ENCODE measurements at places on chromosomes 11 and 22.

- no peak for DNase-seq
These were observed 90.1 kb downstream of the ETS1 start for GRCh38 chr11:128497061-128497775.

DNA sequence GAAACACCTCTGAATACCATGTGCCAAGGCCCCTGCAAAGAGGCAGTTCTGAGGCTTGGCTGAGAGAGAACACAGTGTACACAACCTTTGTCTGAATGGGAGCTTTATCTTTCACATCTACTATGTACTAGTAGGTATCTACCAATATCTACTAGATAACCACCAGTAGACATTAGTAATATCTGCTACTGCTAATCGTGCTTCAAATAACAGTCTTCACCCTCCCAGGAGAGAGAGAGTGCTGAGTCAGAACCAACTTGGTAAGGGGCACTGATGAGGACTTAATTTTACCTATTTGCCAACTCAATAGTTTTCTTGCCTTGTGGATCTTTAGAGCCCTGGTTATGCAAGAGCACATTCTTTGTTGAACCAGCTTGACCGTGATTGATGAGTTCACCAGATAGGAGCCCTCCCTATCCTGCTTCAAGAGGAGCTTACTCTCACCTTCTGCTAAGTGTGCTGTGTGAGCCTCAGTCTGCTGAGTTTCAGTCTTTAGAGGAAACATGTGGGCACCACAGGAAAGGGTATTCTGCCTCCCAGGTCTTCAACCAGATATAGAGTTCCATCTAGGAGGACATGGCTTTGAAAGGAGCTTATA, 967.5 kb downstream of the NTM start:
- DNase-seq: no peak

DNA sequence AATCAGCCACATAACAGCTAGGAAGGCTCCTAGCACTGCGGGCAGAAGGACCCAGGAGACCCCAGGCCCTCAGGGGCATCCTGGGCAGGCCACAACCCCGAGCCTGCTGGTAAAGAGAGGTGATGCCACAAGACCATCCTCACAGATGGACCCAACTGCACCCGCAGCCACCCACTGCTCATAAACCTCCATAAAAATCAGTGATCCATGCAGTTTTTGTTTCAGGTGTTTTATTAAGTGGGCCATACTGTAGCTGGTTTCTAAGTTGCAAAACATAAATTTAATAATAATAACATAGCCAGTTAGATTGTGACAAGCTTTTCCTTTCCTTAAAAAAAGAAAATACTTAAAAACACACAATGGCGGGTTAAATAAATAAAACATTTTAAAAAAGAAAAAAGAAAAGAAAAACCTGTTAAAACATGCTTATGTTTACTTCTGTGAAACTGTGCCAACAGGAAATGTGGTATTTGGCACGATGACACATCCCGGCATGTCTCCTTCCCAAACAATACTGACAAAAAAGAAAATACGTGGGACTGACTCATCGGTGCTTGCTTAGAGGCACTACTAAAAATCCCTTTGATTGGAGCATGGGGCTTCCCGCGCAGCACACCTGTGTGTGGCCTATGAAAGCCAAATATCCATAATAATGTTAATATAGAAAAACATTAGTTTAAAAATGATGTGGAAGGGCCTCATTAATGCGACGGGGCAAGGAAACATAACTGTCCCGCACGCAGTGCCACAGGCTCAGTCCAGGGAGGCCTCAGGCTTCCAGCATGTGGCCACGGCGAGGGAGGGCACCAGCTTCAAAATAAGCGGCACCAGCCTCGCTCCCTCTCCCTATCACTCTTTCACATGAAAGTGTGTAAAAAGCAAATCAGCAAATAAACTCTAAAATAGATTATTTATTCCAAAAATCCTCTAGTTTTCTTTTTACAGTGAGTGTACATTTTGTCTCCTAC, 47.5 kb upstream of the SCUBE2 start:
- DNase-seq: no peak

DNA sequence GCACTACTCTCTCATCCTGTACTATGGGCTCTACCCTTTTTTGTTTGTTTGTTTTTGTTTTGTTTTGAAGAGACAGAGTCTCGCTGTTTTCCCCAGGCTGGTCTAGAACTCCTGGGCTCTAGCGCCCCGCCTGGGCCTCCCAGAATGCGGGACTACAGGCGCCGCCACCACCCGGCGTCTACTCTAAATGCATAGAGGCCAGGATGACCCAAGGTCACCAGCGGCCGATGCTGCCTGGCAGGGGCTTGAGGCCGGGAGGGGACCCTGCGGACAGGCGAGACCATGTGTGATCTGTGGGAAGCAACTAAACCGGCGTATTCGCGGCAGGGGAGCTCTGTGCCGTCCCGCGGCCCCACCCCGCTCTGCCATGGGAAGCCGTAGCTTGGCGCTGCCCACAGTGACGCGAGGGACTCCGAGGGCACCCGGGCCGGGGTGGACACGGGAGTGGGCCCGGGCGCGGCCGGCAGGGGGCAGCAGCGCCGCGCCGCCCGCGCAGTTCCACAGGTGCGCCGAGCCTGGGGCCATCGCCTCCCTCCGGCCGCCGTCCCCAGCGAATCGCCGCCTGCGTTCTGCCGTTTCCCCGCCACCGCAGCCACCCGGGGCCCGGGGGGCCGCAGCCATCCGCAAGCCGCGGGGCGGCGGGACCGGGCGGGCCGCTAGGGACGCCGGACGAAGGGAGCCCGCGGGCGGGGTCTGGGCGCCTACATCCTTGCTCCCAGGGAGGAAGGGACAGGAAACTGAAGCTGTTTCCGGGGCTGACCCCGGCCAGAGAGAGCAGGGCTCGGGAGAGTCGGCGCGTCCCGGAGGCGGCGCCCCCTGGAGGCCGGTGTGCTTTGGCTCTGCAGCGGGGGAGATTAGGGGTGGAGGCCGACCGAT, 12.3 kb upstream of the HDHD5 start:
- peak; percentile 50 for DNase-seq

DNA sequence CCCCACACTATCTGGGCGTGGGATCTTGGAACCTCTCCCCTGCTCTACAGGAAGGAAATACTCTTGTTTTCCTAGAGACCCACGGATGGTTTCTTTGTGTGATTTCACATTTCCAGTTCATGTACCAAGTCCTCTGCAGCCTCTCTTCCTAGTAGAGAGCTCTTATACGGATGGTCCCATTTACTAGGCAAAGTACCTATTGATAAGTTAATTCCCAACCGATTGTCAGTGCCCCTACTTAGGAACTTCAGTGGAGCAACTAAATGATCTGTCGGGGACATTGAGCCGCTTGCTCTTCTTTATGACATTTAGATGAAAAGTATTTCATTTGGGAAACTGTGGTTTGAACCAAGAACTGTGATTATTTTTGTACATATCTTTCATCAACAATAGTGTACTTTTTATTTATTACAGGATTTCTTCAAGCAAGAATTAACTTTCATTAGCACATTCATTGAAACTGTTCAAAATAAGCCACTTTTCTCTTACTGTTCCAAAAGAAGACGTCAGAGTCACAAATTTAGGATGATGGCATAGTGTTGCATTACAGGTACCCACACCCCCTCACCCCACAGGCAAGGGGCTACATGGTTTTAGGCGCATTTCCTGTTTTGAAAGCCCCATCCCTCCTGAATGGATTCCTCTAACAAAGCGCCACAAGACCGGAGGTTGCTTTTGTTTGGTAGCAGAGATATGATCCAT, 34.2 kb downstream of the ELMOD1 start:
- DNase-seq: no peak

GRCh38 chr11:68581439-68581838, 102.9 kb upstream of the GAL start:
- no peak for DNase-seq

- no peak for DNase-seq
These were observed 6.7 kb downstream of the PLAAT2 start for GRCh38 chr11:63556404-63557013.

DNA sequence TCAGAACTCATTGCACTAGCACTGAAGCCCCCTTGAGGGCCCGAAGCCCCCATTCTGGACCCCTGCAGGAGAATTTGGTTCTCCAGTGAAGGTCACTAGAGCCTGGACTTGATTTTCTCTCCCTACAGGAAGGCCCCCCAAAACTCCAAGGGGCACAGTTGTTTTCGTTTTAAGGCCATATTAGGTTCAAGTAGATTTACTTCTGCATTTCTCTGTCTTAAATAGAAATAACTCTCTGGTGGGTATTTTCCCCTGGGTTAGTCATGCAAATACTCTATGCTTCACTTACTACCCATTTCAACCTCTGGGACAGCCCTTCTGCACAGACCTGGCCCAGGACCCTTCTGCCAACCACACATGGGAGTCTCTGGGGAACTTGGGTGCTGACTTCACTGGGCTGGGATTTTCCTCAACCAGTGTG, 41.6 kb downstream of the WEE1 start:
- DNase-seq: no peak

DNA sequence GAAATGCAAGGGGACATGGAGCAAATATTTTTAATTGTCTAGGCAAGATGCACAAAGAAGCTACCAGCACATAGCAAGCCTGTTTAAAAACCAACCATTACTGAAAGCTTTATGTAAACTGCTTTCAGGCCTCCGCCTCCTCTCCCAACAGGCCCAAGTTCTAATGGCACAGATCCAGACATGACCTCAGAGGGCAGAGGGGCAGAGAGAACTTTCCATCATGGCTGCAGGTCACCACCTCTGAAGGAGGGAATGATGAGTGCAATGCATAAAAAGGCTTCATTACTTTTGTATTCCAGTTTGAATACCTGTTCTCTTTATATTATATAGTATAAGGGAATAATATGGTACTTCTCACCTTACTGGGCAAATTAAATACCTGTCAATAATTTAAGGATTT, 15.2 kb downstream of the DDX17 start:
- DNase-seq: no peak

GRCh38 chr11:112400476-112401014, 139.9 kb upstream of the PLET1 start:
- DNase-seq: no peak

DNA sequence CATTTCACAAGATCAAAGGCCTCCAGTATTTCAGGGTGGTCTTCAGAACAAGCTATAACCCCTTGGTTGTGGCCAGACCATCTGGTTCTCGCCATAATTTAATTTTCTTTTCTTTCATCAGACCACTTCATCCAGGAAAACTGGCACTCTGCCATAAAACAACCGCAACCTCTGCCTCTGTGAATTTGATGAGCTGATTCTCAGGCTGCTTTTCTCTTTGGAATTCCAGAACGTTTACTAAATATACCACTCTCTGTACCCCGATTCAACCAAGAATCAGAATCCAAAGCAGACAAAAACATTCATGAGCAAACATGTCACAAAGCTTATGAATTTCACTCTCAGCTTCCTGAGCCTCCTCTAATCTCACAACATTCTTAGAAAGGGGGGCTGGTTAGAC, 331.8 kb upstream of the SYN3 start:
- DNase-seq: no peak

- no peak for DNase-seq
These were observed 1033.2 kb downstream of the TBC1D22A start for GRCh38 chr22:47795477-47796127.

DNA sequence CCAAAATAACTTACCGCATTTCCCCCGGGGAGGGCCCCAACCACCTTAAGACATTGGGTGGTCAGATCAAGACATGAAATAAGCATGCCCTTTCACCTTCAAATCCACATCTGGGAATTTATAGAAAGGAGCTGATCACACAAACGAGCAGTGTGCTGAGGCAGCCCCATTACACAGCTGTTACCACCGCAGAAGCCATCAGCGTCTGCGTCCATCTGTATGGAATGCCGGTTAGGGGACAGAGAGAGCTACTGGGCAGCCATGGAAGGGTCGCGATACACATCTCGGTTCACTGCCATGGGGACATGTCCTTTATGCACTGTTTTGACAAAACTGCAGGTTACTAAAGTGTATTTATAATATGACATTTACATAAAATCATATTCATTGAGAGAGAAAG, 105.1 kb upstream of the LMO1 start:
- no peak for DNase-seq

DNA sequence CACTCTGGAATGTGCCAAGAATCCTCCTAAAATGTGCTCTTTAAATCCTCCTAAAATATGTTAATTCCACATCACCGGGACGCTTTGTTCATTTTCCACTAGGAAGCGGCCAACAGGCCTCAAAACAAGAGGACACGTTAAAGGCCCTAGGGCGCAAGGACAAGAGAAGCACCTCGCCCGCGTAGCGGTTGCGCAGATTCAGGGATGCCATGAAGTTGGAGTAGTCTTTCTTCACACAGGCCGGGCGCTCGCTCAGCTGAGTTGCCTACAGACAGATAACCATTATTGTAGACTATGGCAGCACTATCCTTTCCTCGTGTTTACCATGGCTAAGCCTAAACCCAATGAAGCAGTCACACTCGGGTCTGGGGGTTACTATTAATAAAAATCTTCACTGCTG, 29.5 kb upstream of the SERPIND1 start:
- no peak for DNase-seq
